SK-MEL-5 (cell line): ENCODE measurements at places on chromosomes 12 and 14.
A peak's percentile ranks its signal among the peaks of the same experiment; 100 is the strongest.

DNA sequence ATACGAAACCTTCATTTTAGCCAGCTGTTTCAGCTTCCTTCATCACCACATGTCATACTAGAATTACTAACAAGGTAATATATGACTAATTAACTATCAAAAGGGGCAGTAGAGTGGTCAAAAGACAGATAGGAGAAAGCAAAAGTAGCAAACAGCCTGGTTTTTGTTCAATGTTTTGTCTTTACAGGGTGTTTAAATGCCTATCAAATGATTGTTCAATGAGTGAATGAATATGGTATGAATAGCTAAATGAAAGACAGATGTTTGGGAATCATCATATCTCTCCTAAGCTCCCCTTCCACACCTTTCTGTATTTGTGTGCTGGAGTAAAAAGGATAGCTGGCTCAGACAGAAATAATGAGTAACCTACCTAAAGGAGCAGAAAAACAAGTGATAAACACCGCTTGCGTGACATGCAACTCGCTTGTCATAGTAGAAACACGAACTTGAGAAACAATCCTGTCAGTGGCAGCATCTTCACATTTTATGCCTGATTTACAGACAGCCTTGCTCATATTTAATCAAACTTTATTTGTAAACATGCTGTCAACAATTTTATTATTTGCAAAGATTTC is 34.2 kb downstream of the ABCC9 start:
- DNase-seq = no peak

DNA sequence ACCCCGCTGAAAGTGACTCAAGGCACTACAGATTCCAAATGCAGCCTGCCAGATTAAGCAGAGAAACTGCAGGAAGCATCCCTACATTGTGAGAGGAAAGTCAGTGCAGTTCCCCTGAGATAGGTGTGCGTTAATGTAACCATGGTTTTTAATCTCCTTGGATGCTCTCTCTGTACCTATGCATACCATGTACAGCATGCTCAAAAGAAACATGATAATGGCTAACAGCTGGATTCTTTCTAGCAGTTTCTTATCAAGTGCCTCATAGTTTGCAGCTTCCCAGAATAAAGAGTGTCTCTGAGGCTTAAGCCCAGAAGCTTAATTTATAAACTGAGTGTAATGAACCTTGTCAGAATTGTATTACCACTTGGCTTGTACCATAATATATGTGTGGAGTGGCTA is 17.1 kb upstream of the MDM1 start:
- no peak for DNase-seq

- no peak for DNase-seq
These were observed 48.8 kb downstream of the SLC38A1 start for GRCh38 chr12:46219877-46220655.

DNA sequence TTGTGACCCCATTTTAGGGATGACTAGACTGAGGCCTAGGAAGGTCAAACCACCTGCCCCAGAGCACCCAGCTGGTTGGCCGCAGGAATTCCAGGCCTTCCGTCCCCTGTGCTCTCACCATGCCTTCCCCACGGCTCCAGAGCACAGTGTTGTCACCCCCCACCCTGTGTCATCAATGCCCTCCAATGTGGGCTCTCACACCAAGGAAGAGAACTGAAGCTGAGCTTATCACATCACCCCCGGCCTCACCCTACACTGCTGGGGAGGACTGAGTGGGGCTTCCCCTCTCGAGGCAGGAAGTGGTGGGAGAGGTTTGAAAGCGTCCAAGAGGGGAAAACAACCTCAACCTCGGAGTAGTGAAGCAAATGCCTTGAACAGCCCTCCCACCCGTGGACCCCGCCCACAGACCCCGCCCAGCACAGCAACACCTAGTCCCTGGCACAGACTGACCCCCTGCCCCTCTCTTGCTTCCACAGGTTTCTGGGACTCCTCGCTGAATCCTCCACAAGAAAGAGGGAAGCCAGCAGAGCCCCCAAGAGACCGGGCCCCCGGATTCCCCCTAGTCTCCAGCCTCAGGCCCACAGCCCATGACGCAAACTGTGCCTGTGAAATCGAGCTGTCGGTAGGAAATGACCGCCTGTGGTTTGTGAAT is 97.2 kb downstream of the LGMN start:
- no peak for DNase-seq

GRCh38 chr14:33802737-33803136 is 148.1 kb downstream of the EGLN3 start:
- no peak for DNase-seq

- peak; percentile 31 for DNase-seq
These were observed 37.0 kb upstream of the FBXO33 start for GRCh38 chr14:39469094-39469710.

- DNase-seq = no peak
These were observed 4.7 kb downstream of the P2RX2 start for GRCh38 chr12:132623072-132623869.

DNA sequence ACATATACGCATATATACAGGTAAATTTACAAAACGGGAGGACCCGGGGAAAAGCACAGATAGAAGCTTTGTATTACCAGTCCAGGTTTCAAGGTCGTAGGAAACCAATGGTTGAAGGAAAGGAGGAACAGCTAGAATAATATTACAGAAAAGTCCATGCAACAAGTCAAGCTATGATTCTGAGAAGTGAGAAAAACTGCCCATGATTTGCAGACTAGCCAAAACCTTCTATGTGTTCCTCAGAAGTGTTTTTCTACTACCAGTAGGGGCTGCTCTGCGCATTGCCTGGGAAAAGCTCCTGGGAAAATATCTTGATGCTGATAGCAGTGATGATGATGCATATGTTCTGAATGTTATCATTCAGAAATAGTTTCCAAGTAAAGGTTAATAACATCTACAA is 2.2 kb downstream of the PDZRN4 start:
- peak; percentile 85 for DNase-seq

DNA sequence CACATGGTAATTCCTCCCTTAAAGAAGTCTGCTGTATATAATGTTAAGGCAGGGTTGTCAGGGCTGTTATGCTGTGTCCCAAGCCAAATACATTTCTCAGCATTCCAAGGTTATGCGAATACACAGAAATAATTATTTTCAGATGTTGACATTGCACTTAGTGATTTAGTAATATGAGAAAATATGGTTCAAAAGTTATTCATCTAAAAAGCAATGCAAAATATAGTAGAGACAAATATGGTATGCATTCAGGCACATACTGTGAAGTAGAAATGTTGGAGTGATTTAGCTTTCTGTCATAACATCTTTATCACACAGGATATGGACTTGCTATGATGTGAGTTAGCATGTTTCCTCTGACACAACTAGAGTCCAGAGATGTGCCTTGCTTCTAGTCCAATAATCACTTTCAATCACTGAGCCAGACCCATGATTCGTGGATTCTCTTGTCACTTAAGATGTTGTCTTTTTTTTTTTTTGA is 70.0 kb downstream of the PDE3A start:
- DNase-seq = no peak

DNA sequence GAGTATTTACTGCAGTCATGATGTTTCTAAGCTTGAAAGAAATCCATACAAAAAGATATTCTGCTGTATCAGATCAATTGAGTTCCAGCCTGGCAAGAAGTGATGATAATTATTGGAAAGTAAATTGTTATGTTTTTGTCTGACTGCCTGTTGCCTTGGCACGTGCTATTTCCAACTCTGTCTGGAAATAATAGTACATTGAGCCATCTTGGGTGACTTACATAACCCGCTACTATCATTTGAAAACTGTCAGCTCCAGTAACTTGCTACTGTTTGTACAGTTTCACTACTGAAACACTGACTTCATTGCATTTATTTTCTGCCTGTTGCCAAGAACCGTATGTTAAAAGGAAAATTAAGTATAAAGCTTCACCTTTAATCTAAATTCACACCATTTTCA is 318.6 kb downstream of the ITPR2 start:
- DNase-seq = no peak

DNA sequence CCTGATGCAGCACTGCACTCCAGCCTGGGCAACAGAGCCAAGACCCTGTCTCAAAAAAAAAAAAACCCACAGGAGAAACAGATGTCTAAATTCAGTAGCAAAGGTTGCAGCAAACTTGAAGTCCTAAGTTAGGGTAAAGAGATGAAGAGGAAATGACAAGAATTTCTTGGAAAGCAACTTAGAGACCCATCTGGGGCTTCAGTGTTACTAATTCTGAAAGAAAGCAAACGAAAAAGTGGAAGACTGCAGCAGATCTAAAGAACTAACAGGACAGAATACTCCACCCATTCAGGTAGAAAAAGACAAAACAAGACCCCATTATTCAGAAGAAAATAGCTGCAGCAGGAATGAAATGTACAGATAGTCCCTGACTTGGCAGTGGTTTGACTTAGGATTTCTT is 31.9 kb downstream of the RESF1 start:
- no peak for DNase-seq

GRCh38 chr12:58420503-58420902 is 479.1 kb downstream of the ATP23 start:
- DNase-seq = no peak

- DNase-seq = no peak
These were observed 91.2 kb downstream of the SLC25A21 start for GRCh38 chr14:37081218-37081617.

DNA sequence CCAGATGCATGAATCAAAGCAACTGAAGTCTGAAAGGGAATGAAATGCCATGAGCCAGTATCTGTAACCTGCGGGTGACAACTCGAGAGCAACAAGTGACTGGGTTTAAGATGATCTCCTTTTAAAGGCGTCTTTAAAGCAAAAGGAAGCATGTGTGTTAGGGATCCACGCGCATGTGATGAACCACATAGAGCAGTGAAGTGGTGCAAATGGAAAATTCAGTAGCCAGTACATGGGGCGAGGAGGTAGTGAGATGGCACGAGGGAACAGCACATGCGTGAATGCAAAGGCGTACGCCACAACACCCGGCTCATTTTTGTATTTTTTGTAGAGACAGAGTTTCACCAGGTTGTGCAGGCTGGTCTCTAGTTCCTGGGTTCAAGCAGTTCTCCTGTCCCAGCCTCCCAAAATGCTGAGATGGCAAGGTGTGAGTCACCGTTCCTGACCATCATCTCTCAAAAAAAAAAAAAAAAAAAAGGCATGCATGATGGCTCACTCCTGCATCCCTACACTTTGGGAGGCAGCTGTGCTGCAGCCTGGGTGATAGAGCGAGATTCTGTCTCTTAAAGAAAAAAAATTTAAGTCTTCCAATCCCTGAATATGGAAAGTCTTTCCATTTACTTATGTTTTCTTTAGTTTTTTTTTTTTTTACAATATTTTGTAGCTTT is 24.6 kb upstream of the BCL7A start:
- DNase-seq = no peak

DNA sequence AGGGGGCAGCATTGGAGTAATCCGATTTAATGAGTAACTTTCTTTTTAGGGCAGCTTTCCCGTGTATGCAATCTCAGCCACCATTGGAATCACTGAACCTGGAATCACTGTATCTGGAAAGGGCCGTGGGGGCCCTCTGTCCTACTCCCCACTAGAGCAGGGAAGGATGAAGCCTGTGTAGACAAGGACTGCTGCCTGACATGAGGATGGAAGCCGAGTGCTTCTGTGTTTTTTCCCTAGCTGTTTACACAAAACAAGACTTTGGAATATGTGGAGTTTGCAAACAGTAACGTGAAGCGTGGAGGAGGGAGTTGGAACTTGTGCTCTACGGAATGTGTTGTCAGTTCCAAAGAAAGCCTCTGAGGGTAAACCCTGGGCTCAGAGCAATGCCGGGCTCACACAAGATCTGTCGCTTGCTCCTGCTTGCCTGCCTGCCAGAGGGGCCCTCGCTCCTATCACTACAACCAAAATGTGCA is 32.4 kb upstream of the HDAC7 start:
- no peak for DNase-seq

GRCh38 chr14:88599326-88599725 is 36.5 kb downstream of the ZC3H14 start:
- DNase-seq = no peak

- DNase-seq = peak; percentile 54
These were observed 50.2 kb downstream of the TTLL5 start for GRCh38 chr14:75711105-75711795.

DNA sequence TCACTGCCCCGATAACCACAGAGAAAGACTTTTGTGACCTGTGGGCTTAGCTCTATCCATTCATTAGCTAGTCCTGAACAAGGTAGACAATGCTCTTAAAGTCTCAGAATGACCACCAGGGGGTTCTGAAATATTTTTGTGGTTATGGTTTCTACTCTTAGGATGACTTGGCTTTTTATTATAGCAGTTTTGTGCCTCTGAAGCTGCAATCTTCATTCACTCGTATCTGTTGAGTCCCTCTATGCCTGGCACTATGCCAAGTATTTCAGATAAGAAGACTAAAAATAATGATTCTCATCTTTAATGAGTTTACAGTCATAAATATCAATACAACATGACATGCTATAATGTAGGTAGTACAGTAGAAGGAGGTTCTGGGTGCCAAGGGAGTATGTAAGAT is 130.8 kb upstream of the TRHDE start:
- peak; percentile 48 for DNase-seq

- DNase-seq = no peak
These were observed 68.5 kb downstream of the FBXO34 start for GRCh38 chr14:55339770-55340169.

DNA sequence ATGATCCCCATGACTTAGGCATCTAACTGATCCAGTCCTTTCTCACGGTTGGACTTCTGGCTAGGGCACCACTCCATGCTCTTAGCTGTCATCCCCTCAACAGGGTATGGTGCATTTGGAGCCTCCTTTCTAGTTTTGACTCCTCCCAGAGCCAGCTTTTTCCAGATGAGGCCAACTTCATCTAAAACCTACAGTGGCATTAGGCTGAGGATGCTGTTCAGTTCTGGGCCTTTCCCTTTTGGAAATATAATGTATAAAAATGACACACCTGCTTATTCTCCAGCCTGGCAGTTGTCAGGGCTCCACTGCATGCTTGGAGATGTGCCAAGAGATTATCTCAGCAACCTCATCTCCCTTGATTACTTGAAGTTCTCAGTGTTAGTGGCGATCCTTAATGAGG is 239.7 kb downstream of the EMP1 start:
- no peak for DNase-seq

DNA sequence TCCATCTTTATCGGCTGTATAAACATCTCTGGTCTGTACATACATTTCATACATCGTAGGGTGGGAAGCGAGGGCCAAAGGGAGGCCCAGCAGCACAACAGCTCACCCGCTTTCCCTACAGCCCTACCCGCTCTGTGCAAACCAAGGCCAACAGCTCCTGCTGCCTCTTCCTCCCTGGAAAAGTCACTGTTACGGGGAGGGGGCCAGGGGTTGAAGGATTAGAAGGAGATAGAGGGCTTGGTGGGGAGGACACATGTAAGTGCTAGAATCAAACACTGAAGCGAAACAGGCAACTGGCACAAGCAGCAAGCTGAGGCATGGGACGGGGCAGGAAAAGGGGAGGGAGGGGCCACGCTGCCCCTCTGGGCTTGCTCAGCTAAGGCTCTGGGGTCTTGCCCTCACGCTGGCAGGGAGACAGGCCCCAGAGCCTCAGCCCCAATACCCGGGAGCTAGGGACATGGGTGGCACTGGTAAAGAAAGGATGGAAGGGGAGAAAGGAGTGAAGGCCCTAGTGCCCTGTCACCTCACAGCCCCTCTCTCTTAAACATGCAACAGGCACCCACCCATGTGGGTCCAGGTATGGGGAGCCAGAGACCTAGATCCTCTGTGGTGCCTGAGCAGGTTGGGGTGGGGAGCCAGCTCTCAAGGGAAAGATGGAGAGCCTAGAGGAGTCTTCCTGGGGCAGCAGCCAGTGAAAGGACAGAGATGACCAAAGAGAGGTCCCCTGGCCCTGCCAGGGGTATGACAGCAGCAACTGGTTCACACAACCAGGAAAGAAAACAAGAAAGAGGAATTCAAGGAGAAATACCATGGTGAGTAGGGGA is 14.4 kb downstream of the SPRYD3 start:
- DNase-seq = no peak

GRCh38 chr12:92905811-92906554 is 23.1 kb downstream of the EEA1 start:
- DNase-seq = no peak
